ENCODE measurements at places on chromosomes 1 and 21. TPM values are rescaled to one million over a fixed set of nuclear protein-coding genes. Genes with fewer than 3 reads are reported as not detected.

DNA sequence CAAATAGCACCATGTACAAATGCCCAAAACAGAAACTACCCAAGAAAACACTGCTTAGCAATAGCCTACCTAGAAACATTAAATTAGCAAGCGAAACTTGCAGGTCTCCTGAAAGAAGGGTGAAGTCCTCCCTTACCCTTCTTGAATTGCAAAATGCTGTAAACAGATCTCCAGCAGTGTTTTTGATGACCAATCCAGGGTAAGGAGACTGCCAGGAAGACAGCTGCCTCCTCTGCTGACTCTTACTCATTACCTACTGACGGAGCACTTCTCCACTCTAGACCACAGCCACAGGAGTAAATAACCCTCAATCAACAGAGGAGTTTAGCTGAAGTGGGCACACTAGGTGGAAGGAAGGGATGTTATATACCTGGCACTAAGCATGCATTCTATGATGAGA is 32.2 kb upstream of the GADD45A start:
- no peak for DNase-seq

DNA sequence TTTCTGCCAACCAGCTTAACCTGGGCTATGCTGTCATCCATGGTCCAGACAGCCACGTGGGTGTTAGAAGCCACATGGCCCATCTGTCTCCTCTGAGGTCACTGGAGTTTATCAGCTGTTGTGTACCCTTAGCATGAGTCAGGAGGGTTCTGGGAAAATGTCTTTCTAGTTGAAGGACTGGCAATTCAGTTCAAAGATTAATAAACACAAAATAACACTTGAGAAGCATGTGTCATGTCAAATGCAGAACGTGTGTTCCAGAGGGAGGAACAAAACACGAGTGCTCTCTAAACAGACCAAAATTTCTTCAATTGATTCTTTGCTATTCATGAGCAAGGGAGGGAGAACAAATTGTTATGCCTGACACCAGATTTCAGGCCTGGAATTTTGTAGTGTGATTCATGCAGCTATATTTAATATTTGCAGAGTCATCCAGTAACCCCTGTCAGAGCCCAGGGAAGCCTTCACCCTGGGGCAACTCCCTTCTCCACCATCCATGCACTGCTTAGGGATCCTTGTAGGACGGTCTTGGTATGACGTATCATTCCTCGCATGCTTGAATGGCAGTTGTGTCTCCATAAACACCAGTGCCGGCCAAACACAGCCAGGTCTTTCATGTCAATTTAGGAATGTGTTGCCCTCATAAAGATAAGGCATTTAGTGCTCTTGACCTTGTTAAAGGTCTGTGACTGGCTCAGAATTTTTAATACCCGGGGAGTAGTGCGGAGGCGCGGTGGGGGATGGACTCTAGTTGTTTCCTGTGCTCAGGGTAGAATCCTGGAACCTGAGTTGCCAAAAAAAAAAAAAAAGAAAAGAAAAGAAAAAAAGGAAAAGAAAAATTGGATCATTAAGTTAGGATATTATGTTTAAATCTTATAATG is 27.7 kb upstream of the DYRK1A start:
- no peak for DNase-seq

Gene PEAR1
- 0.39 TPM for total RNA-seq

GRCh38 chr1:198156745-198157240 is at the start of gene NEK7:
Gene NEK7, plus strand, starts transcription at chr1:198156998. Its CDS starts 75,583 bp downstream, at chr1:198232581.
- peak; percentile 83 for DNase-seq

DNA sequence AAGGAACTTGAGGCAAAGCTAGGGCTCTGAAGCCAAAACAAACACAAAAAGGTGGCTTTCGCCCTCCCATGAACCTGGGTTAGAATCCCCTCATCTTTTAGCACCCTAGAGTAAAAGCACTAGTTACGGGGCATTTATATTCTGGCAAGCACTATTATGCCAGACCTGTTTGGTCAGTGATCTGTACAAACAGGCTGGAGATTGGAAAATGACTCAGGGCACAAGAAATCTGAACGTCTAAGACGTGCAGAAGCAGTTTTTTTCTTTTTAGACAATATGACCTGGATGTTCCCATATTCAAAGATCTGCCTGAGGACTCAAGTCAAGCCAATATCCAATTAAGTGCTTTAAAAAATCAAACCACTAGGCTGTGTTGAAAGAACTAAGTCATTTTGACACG is 3.0 kb downstream of the ZNF436 start:
- no peak for DNase-seq

Gene HMCN1
- total RNA-seq = 2.9 TPM

DNA sequence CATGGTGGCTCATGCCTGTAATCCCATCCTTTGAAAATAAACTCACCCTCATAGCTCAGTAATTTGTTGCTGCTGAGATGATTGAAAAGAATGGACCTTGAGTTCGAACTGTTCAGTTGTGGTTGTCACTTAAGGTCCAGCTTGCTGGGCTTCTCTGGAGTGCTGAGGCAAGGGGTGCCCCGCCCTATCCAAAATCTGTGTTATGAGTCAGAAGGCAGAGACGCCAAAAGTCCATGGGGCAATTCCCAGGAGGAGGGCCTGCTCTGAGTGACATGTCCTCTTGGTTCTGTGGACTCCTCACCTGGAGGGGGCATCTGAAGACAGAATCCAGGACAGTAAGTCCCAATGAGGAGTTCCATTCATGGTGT is 64.8 kb downstream of the MYOM3 start:
- DNase-seq = no peak

Gene SH3D21
- total RNA-seq = 16.9 TPM

DNA sequence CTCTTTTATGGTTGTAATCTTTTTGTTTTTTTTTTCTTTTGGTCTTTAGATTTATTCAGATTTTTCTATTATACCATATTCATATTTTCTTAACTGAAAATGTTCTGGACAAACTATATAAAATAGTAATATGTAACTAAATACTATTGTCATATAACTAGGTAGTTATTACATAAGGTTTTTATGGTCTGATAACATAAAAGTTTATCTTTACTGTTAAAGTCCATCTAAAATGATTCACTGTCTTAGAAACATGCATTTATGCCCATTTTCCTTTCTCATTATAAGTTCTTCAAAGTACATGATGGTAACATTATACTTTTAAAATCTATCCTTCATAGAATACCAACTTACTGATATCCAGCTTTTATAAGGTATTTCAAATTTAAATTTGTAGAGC is 29.1 kb downstream of the IARS2 start:
- no peak for DNase-seq

Gene GSTM1
- total RNA-seq = 19.5 TPM

Gene HUNK
- total RNA-seq = 5.7 TPM

GRCh38 chr1:115060501-115060900 is 28.8 kb downstream of the TSPAN2 start:
- DNase-seq = no peak

GRCh38 chr1:186761358-186761757 is 67.4 kb upstream of the PLA2G4A start:
- DNase-seq = no peak

Gene UBASH3A
- not detected for total RNA-seq

DNA sequence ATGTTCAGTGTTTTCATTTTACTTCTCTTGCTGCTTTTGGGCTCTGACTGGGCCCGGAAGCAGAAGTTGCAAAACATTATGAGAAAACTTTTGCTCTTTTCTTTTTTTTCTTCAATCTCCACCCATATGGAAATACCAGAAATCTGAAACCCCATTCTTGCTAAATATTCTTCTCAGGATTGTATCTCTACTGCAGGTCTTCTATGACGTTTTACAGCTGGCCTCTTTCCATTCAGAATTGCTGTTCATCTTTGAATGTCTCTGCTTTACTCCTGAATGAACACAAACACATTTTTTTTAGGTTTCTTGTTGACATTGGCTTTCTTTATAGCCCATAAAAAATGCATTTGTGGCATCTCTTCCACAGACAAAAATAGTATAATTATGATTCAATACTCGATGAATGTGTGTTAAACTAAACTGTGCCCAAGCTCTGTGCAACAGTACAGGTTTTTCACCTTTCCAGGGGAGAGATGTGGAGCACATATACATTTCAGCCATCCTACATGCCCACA is 18.8 kb downstream of the PTPRC start:
- DNase-seq = no peak

GRCh38 chr1:197783510-197783948 is 8.2 kb upstream of the DENND1B start:
- no peak for DNase-seq

All from H9 (cell line).